CD8-positive, alpha-beta memory T cell (primary cell): ENCODE measurements at places on chromosomes 7 and 10.

DNA sequence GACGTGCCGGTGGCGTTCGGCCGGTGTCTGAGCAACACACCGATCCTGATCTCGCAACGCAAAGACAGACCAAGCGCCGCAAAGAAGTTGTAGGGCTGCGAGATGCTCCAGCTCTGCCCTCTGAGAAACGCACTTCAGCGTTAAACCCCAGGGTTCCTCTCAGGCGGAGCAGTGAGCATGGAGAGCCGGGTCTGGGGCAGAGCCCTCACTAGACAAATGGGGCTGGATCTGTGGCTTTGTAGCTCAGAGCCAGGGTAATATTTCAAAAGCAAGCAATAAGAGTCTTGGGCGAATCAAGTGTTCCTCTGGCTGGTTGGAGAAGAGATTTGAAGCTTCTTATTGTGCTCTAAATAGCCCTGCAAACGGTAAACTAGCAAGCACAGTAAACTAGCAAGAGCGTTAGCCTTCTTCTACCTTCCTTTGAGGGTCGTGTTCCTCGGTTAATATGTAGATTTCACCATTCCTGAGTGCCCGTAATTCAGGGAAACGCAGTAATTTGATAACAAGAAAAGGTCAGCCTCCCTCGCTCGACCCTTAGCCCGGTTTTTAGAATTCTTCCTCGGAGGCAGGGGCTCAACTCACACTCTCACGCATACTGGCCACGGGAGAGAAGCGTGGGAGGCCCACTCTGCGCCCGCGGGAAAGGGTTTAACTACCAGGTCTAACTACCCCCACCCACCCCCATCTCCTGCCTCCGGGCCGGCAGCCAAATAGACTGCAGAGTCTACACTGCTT lies 6.7 kb downstream of the SKAP2 start:
- H3K4me1 ChIP-seq, result peaks cover 5% of the 10 kb centered on the region
- H3K36me3 ChIP-seq, result no peaks in the 10 kb centered on the region
- no peak for DNase-seq
- H3K4me3 ChIP-seq, result no peak overlapping the region
- H3K27me3 ChIP-seq, result peaks cover 4% of the 10 kb centered on the region

DNA sequence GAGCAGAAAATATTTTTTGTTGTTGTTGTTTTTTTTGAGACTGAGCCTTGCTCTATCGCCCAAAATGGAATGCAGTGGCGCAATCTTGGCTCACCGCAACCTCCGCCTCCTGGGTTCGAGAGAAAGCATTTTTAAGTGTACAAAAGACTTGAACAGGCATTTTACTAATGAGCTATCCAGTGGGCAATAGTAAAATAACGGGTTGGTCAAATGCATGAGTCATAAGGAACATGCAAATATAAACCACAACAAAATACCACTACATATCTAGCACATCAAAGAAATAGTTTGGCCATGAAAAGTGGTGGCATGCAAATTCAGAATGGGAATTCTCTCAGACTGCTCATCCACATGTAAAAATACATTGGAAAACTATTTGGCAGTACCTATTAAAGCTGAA lies 71.7 kb upstream of the TMEM106B start:
- no peaks in the 10 kb centered on the region for H3K36me3 ChIP-seq
- H3K27me3 ChIP-seq, result no peaks in the 10 kb centered on the region
- H3K4me3 ChIP-seq, result no peak overlapping the region
- no peak for DNase-seq
- no peak overlapping the region for H3K27ac ChIP-seq

DNA sequence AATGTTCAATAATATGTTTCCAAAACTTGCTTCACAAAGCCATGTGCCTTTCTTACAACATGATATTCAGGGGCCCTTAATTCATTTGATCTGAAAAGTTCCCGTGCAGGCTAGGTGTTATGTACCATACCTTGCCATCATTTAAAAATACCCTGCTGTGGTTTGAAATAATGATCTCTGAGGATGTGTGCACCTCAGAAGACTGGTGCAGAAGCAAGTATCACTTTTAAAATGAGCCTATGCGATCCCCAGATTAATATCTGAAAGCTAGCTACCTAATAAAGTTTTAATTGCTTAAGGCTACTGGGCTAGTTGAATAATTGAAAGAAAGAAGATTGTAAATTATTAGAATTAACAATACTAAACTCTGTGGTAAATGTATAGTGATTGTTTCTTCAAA lies 262.4 kb downstream of the CDK14 start:
- no peaks in the 10 kb centered on the region for H3K27me3 ChIP-seq
- no peak for DNase-seq

GRCh38 chr7:80826520-80827238 lies 92.2 kb downstream of the SEMA3C start:
- no peak overlapping the region for H3K4me3 ChIP-seq
- DNase-seq, result no peak
- no peaks in the 10 kb centered on the region for H3K27me3 ChIP-seq
- H3K4me1 ChIP-seq, result no peaks in the 10 kb centered on the region
- H3K27ac ChIP-seq, result no peak overlapping the region
- H3K36me3 ChIP-seq, result no peaks in the 10 kb centered on the region

GRCh38 chr10:111015181-111015580 lies 61.6 kb upstream of the ADRA2A start:
- peaks cover 4% of the 10 kb centered on the region for H3K36me3 ChIP-seq
- no peak for DNase-seq
- no peak overlapping the region for H3K27ac ChIP-seq
- no peaks in the 10 kb centered on the region for H3K27me3 ChIP-seq
- H3K4me1 ChIP-seq, result no peaks in the 10 kb centered on the region
- no peak overlapping the region for H3K4me3 ChIP-seq

GRCh38 chr10:69838853-69839252 lies 37.1 kb downstream of the COL13A1 start:
- no peak overlapping the region for H3K4me3 ChIP-seq
- H3K27me3 ChIP-seq, result no peaks in the 10 kb centered on the region
- no peaks in the 10 kb centered on the region for H3K36me3 ChIP-seq

- no peaks in the 10 kb centered on the region for H3K27me3 ChIP-seq
- H3K4me1 ChIP-seq, result no peaks in the 10 kb centered on the region
- H3K4me3 ChIP-seq, result no peak overlapping the region
Observed at GRCh38 chr10:95411635-95412034, 120.8 kb upstream of the PDLIM1 start.

- H3K36me3 ChIP-seq, result no peaks in the 10 kb centered on the region
- peaks cover 42% of the 10 kb centered on the region for H3K4me1 ChIP-seq
- no peaks in the 10 kb centered on the region for H3K27me3 ChIP-seq
- no peak for DNase-seq
- H3K27ac ChIP-seq, result no peak overlapping the region
Observed at GRCh38 chr7:140222814-140223213, 46.0 kb upstream of the KDM7A start.

DNA sequence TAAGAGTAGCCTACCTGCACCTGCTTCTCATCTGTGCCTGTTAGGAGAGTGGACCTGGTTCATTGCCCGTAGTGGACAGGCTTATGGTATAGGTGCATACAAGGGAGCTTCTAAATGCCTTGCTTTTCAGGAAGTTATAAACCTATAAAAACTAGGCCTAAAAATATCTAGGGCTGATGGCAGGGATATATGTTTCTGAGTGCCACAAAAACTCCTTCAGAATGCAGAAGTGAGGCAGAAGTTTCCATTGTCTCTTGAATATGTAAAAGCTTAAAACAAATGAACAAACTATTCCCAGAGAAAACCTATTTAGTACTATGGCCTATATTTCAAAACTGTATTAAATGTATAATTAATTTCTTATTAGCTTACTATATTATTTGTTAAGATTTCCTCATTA lies 91.8 kb downstream of the RNLS start:
- H3K4me1 ChIP-seq, result no peaks in the 10 kb centered on the region
- H3K36me3 ChIP-seq, result no peaks in the 10 kb centered on the region
- DNase-seq, result no peak

DNA sequence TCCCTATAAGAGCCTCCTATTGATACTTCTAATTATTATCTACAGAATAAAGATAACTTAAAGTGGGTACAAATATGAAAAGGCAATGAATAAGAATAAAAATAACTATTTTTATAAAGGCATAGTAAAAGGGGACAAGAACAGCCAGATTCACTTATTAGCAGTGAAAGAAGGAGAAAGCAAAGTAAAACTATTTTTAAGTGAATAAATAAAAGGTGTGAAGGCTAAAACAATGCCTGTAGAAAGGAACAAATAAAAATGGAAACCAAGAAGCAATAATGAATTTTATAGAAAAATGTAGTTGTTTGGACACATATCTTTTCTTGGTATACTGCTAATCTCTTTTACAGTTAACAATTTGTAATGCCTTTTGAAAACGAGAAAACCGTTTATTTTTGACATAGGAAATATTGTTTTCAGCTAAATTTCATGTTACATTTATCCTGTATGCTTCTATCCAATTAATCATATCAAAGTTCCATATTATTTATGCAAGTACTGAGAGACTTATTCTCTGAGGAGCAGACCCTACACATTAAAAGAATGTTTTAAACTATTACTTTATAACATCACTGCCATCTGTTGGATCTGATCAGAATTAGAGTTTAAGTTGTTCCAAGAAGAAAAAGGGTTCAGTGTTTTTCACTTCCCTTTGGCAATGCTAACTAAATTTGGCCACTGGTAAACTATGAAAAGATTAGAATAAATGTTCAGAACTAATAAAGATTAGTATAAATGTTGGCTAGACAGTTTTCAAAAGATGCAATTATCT lies 59.1 kb downstream of the ARMC3 start:
- no peak overlapping the region for H3K4me3 ChIP-seq
- H3K27me3 ChIP-seq, result no peaks in the 10 kb centered on the region
- no peaks in the 10 kb centered on the region for H3K36me3 ChIP-seq
- no peak overlapping the region for H3K27ac ChIP-seq
